Glomerular endothelial cell (primary cell): ENCODE measurements at places on chromosomes 7 and 10. TPM values are rescaled to one million over a fixed set of nuclear protein-coding genes. Genes with fewer than 3 reads are reported as not detected.

- no peak for DNase-seq
Observed at GRCh38 chr7:4739528-4739992, 35.9 kb upstream of the AP5Z1 start.

SEC61G gene
- 345 and 495 TPM in 2 replicates for total RNA-seq

- no peak for DNase-seq
Observed at GRCh38 chr7:64558781-64559180, 4.1 kb downstream of the ZNF680 start.

GRCh38 chr10:12027539-12027938, 15.1 kb downstream of the UPF2 start:
- no peak for DNase-seq

- DNase-seq, result no peak
Observed at GRCh38 chr7:68892236-68892635, 706.0 kb upstream of the AUTS2 start.

- DNase-seq, result peak; percentile 20
Observed at GRCh38 chr7:3028071-3028757, 15.5 kb downstream of the CARD11 start.
